ENCODE measurements at places on chromosomes 1 and 21.

- DNase-seq: no peak
Measured at GRCh38 chr1:186492531-186493291, 31.8 kb upstream of the PDC start.

GRCh38 chr1:83802460-83803152 is 196.3 kb downstream of the TTLL7 start:
- DNase-seq: no peak

GRCh38 chr1:224897529-224898327 is 31.7 kb upstream of the DNAH14 start:
- DNase-seq: no peak

GRCh38 chr1:33697816-33698215 is 166.1 kb upstream of the HMGB4 start:
- no peak for DNase-seq

All from testis (tissue), 5 donors.